Lung microvascular endothelial cell (primary cell): ENCODE measurements at places on chromosomes 2 and 18. TPM values are rescaled to one million over a fixed set of nuclear protein-coding genes. Genes with fewer than 3 reads are reported as not detected.

The VWC2L gene
- not detected in 2 replicates for total RNA-seq

The GCG gene
- not detected in 2 replicates for total RNA-seq

The KRTCAP3 gene
- not detected in 2 replicates for total RNA-seq

The PROM2 gene
- 0.20 and 0.22 TPM in 2 replicates for total RNA-seq

The BUB1 gene
- 3.4 and 13.9 TPM in 2 replicates for total RNA-seq

The APLF gene
- 3.3 and 13.3 TPM in 2 replicates for total RNA-seq

The CD8B2 gene
- total RNA-seq, result not detected in 2 replicates
